Activated CD8-positive, alpha-beta memory T cell treated with anti-CD3 and anti-CD28 coated beads, Interleukin-2, amount 10 ng/mL, durations not matched to agents 7 days and 5 days (primary cell): ENCODE measurements at places on chromosomes 12 and 14. TPM values are rescaled to one million over a fixed set of nuclear protein-coding genes. Genes with fewer than 3 reads are reported as not detected.
A peak's percentile ranks its signal among the peaks of the same experiment; 100 is the strongest.

DNA sequence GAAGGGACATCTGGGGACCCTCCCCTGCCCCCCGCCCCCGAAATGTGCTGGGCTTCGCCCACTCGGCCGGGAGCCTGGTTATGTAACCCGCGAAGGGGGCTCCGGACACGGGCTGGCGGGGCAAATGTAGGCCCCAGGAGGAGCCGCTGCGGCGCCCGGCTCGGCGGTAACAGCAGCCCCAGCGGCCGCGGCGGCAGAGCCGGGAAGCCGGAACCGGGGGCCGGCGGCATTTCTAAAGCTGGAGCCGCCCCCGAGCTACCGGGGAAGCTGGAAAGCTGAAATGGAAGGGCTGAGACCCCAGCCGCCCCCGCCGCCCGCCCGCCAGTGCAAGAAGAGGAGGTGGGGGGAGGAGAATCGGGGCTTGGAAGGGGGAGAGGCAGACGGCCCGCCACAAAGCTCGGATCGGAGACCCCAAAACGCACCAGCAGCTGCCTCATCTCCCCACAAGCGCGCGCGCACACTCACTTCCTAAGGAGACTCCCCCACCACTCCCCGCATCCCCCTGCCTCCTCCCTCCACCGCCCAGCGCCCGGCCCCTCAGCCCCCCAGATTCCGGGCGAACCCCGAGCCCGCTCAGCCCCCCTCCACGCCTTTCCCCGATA lies 1.5 kb downstream of the KDM2B start:
- H3K27ac ChIP-seq, result peak overlapping the region; percentile 96
- peaks cover 26% of the 10 kb centered on the region for H3K4me1 ChIP-seq

GRCh38 chr14:21350539-21350938 lies 33.3 kb downstream of the SUPT16H start:
- H3K36me3 ChIP-seq, result peaks cover 40% of the 10 kb centered on the region
- DNase-seq, result no peak
- H3K4me3 ChIP-seq, result no peak overlapping the region
- H3K27ac ChIP-seq, result no peak overlapping the region
- no peaks in the 10 kb centered on the region for H3K4me1 ChIP-seq
- peaks cover 11% of the 10 kb centered on the region for H3K27me3 ChIP-seq

DNA sequence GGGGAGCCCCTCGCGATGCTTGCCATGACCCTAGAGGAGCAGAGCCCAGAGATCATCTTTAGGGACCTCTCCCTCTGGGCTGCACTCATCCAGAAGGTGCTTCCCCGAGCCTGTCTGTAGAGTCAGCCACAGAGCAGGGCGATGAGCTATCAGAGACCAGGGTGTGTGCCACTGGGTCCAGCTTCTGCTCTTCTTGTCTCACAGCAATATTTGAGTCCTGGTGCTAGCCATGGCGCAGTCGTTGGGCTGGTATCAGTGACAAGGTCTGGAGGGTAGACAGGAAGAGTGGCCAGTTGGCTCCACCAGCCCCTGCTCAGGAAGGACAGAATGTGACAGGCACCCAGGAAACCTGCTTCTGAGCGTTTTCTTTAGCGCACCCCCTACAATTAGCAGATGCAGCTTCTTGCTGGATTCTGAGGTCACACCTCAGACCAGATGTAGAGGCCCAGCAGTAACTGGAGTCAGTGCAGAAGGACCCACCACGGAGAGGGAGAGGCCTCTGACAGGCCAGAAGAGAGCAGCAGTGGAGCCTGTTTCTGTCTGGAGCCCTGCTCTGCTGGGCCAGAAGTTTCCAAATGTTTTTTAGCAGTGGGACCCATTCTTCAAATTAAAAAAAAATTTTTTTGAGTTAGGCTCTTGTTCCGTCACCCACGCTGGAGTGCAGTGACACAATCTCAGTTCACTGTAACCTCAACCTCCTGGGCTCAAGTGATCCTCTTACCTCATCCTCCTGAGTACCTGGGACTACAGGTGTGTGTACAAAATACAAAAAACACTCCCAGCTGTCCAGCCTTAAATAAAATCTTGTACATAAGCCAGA lies 23.7 kb downstream of the ANKRD9 start:
- H3K4me1 ChIP-seq, result no peaks in the 10 kb centered on the region
- DNase-seq, result no peak
- H3K27me3 ChIP-seq, result no peaks in the 10 kb centered on the region

DNA sequence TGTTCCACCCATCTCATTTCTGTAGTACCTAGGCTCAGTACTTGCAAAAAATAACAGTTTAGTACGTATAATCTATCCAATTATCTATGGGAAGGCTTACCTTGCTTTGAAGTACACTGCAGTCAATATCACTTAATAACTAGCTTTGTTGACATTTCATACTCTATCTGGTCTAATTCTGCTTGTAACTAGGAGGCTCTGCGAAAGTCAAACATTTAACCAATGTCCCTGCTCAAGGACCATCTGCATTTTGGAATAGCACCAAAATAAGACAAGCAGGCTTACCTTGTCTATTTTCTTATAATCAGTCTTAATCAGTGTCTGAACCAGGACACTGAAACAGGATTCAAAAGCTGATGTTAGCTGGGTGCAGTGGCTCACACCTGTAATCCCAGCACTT lies 39.9 kb downstream of the SLC25A47 start:
- peaks cover 57% of the 10 kb centered on the region for H3K4me1 ChIP-seq
- H3K36me3 ChIP-seq, result peaks cover 76% of the 10 kb centered on the region
- no peak overlapping the region for H3K4me3 ChIP-seq
- H3K27me3 ChIP-seq, result no peaks in the 10 kb centered on the region
- H3K27ac ChIP-seq, result no peak overlapping the region
- no peak for DNase-seq

DNA sequence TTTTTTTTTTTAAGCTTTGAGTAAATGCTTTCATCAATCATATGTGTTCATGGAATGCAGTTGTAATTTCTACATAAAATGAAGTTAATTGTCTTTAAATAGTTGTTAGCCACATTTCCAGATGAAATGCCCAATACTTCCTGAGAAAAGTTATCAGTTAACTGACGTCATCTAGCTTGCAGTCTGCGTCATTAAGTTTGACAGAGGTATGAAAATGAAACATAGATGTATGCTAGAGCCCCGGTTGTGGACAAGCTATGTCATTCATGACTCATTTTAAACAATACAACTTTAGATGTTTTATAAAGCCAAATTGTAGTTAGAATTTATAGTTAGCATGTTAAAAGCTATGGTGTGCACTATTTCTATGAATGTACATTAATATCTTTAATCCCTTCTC lies 90.7 kb downstream of the PLEKHA5 start:
- no peak overlapping the region for H3K4me3 ChIP-seq
- H3K27me3 ChIP-seq, result no peaks in the 10 kb centered on the region
- no peak for DNase-seq

DNA sequence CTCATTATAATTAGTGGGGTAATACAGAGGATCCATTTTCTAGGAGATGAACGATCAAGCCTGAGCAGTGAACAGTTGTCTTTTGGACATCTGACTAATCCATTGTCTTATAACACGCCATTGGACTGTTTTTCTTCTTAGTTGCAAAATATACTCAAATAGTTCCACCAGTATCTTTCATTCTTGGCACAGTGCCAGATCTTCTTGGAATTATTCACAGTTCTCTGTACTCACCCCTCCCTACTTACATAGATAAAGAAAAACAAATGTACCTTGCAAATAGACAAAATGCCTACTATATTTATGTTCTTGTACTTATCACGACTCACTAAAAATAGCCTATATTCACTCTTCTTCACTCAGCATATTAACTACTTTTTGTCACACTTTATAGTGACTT lies 3.8 kb downstream of the CBLN3 start:
- peaks cover 35% of the 10 kb centered on the region for H3K4me1 ChIP-seq
- DNase-seq, result peak; percentile 8
- H3K4me3 ChIP-seq, result no peak overlapping the region
- H3K27ac ChIP-seq, result peak overlapping the region; percentile 82
- peaks cover 3% of the 10 kb centered on the region for H3K36me3 ChIP-seq

- DNase-seq, result no peak
- H3K4me3 ChIP-seq, result peak overlapping the region; percentile 34
- H3K27me3 ChIP-seq, result no peaks in the 10 kb centered on the region
- H3K36me3 ChIP-seq, result peaks cover 68% of the 10 kb centered on the region
- peaks cover 32% of the 10 kb centered on the region for H3K4me1 ChIP-seq
Observed at GRCh38 chr14:50021261-50022031, 94.9 kb downstream of the VCPKMT start.

GRCh38 chr12:123951467-123951866 lies 21.2 kb downstream of the CCDC92 start:
- H3K4me1 ChIP-seq, result no peaks in the 10 kb centered on the region
- H3K27ac ChIP-seq, result no peak overlapping the region
- no peak overlapping the region for H3K4me3 ChIP-seq
- no peaks in the 10 kb centered on the region for H3K36me3 ChIP-seq
- peak; percentile 37 for DNase-seq

DNA sequence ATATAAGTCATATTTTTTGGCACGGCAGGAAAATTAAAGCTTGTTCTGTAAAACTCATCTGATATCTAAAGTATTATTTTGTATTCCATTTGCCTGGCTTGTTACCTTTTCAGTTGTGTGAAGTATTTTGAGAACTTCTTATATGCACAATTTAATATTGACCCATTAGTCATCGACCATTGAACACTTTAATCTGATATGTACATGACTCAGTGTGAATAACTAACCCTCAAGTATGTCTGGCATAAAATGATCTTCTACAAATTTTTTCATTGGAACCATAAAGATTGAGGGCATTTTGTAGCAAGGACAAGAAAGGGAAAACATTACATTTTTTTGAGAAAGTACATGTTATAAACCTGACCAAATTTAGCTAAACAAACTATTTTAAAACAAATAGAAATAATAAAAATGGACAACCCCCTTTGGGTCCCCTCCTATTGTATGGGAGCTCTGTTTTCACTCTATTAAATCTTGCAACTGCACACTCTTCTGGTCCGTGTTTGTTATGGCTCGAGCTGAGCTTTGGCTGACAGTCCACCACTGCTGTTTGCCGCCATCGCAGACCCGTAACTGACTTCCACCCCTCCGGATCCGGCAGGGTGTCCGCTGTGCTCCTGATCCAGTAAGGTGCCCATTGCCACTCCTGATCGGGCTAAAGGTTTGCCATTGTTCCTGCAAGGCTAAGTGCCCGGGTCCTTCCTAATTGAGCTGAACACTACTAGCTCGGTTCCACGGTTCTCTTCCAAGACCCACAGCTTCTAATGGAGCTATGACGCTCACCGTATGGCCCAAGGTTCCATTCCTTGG lies 118.8 kb downstream of the SLC6A15 start:
- DNase-seq, result no peak
- H3K4me3 ChIP-seq, result no peak overlapping the region
- H3K27ac ChIP-seq, result no peak overlapping the region
- no peaks in the 10 kb centered on the region for H3K27me3 ChIP-seq
- H3K36me3 ChIP-seq, result no peaks in the 10 kb centered on the region

DNA sequence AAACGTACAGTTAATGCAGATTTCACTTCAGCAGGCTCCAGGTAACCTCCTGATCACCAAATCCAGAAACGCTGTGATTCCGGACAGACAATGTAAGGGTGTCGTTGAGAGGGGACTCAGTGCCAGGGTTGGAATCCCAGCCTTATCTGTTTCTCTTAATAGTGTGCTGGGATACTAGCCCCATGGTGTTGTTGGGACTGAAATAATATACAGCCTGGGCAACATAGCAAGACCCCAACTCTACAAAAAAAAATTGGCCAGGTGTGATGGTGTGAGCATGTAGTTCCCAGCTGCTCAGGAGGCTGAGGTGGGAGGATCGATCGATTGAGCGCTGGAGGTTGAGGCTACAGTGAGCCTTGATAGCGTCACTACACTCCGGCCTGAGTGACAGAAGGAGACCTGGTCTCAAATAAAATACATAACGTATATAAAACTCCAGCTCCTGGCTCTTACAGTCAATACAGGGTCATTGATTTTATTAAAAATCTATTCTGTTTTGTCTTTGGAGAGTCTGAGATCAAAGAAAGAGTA lies 1.3 kb downstream of the PEBP1 start:
- no peaks in the 10 kb centered on the region for H3K27me3 ChIP-seq
- peaks cover 33% of the 10 kb centered on the region for H3K4me1 ChIP-seq
- DNase-seq, result no peak
- peak overlapping the region; percentile 79 for H3K27ac ChIP-seq
- peak overlapping the region; percentile 87 for H3K4me3 ChIP-seq

DNA sequence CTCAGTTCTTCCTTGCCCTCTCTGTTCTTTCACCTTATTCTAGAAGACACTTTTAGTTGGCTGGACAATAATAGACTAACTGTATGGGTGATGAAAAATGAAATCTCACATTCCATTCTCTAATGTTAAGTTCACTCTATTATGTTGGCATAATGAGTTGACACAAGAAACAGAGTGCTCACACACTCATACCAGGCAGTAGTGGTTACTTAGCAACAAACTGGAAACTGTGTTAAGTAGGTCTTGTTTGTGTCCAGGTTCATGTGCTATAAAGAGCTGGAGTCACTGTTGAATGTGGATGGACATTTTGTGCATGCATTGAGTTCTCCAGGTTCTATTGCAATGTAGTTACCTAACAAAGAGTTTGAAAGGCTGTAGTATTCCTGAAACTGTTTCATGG lies 16.9 kb upstream of the PPP4R4 start:
- peaks cover 27% of the 10 kb centered on the region for H3K4me1 ChIP-seq
- no peaks in the 10 kb centered on the region for H3K36me3 ChIP-seq
- no peak overlapping the region for H3K27ac ChIP-seq
- no peak overlapping the region for H3K4me3 ChIP-seq
- DNase-seq, result no peak

DNA sequence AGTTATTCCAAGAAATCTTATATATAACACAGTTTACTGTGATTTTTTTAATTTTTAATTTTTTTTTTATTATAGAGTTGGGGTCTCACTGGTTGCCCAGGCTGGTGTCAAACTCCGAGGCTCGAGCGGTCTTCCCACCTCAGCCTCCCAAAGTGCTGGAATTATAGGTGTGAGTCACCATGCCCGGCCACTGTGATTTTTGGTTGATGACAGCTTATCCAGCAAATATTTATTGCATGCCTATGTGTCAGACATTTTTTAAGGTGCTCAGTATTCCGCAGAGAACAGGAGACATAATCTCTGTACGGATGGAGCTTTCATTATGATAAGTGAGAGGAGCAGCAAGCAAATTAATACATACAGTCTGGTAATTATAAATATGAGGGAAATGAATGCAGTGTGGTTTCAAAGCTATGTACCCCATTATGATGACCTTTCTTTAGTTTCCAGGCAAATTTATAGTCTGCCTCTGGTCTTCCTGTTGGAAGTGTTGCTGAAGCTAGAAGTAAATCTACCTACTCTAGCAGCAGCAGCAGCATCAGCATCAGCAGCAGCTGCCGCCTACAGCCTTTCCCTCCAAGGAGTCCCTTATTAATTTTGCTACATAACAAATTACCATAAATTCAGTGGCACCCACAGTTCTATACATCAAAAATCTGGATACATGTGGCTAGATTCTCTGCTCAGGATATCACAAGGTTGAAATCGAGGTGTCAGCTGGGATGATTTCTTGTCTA lies 32.3 kb downstream of the FRS2 start:
- H3K27me3 ChIP-seq, result no peaks in the 10 kb centered on the region
- H3K4me3 ChIP-seq, result no peak overlapping the region
- no peak overlapping the region for H3K27ac ChIP-seq
- DNase-seq, result no peak
- peaks cover 7% of the 10 kb centered on the region for H3K4me1 ChIP-seq

Gene LMNTD1
- total RNA-seq, result not detected

Gene SLC10A1
- total RNA-seq, result not detected

Gene GRIP1
- total RNA-seq, result 0.61 TPM

Gene RERG
- total RNA-seq, result not detected
